NCI-H1092 treated with DMSO at 0.1 percent for 48 hours (cell line): ENCODE measurements at places on chromosomes 1 and 21.

- DNase-seq: no peak
Observed at GRCh38 chr1:237341391-237341790, 299.4 kb downstream of the RYR2 start.

DNA sequence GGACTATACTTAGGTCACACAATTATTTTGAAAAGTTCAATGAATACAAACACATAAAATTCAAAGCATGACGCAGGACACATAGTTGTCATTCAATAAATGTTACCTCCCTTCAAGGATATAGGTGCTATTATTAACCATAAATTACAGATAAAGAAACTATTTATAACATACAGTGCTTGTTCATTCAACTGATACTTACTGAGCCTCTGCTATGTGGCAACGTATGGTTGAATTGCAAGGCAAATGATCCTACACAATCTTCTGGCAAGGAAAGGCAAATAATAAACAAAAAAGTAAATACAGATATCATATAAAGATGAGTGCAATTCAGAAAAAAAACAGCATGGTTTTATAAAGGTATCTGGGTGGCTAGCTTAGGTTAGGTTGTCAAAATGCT lies 614.7 kb downstream of the LTN1 start:
- DNase-seq: no peak

GRCh38 chr1:24235921-24236788 lies 49.1 kb upstream of the IFNLR1 start:
- DNase-seq: no peak

DNA sequence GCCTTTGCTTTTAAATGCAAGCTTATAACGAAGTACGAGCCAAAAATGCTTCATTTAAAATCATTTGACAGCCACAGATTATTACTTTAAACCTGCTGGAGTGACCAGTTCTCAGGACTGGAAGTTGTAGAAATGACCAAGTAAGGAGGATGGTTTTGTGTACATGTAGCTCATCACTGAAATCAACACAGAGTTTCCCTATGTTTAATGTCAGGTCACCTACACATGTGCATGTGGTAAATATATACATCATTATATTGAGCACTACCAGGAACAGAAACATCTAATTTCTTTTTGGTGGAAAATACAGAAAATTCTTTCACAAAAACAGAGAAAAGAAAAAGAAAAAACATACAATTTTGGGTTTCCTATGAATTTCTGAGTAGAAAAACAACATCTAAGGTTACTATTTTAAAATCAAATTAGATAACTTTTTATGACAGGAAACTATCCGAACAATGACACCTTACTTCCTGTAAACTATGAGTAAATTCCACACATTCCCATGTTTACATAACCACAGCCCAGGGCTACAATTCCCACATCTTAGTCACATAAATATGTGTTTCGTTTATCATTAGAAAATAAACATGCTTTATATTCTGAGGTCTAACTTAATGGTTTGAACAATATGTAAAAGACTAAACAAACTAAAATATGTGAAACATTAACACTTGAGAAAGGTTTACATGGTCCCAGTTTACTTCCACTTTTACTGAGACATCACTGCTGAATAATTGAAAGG lies 73.6 kb downstream of the ZNF281 start:
- DNase-seq: no peak

DNA sequence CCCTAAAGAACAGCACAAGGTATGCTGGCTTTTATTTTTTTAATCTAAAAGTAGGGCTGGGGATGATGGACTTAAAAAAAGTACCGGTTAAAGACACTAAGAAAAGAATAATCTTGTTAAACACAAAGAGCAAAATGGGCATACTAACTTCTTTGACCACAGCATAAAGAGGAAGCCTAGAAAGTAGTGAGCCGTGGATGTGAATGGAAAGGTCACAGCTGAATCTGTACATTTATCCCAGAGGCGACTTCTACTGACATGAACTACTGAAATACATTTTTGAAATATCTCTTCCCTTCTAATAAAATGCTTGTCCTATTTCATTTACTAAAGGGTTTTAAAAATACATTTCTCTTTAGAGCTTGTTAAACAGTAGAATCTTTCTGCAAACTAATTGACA lies 140.7 kb downstream of the SLC45A1 start:
- no peak for DNase-seq

DNA sequence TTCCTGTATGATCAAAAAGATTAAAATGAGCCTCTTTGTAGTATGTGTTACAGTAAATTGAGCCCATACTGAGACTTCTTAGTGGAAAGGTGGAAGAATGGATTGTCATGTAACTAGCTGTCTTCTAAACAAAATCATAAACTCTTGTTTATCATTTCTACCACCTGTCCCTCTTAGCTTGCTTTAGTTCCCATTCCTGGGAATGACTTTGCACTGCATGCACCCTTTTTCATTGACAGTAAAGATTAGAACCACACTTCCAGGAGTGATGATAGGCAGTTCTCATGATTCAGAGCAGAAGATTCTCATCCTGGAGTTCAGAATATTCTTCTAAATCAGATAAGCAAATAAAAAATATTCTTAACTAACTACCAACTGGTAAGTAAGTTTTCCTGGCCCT lies 28.0 kb downstream of the DENND2D start:
- DNase-seq: no peak

GRCh38 chr1:202587859-202588485 lies 122.3 kb downstream of the SYT2 start:
- no peak for DNase-seq

DNA sequence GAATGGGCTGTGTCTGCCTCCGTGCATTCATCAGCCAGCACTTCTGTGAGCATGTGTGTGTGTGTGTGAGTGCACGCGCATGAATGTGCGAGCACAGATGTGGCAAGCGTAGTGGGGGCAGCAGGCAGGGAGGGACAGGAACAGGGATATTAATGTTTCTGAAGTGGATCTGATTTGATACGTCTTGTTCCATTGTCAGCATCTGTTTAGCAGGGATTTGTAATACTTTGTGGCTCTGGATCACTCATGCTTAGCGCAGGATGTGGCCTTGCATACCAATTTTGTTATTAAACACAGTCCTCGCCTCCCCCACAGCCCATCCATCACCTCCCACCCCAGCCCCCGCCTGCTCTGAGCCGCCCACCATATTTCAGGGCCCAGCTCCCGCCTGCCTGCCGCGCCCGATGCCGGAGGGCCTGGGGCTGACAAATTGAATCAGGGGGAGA lies 52.4 kb downstream of the TMEM53 start:
- no peak for DNase-seq

DNA sequence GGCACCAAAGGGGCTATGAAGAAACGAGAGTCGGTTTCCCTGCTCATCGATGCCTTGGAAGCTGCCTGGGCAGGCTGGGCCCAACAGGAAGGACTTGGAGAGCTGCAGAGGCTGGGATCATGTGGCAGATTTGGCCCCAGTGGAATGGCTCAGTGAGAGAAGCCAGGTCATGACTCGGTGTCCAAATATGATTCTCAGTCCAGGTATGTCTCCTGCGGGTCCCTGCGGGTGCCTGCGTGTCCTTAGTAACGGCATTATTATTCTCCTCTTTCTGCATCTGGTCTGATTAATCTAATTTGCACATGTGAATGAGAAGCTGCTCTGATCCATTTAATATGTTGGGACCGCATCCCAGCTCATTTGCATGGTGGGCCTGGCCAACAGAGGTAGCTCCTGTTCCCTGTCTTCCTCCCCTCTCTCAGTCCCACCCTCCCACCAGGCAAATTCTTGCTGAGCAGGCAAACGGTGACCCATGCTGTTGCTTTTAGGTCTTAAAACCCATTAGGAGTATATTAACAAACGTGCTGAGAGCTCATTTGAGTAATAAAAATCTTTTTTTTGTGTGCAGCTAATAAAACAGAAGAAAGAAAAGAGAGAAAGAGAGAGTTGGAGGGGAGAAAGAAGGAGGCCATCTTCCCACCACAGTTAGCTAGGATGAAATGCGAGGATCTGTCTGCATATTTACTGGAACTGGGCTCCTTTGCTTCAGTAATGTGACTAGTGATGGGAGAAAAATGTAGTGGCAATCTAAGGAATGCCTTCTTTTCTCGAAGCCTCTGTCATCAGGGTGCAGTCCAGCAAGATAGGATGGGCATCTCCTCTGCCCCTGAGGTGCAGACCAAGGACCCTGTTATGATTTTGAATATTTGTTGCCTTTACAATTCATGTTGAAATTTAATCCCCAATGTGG lies 133.5 kb downstream of the HMGB4 start:
- no peak for DNase-seq

- no peak for DNase-seq
Observed at GRCh38 chr1:147630447-147630846, 39.9 kb downstream of the ACP6 start.
